ENCODE measurements at places on chromosomes 3 and 15.

- no peak for DNase-seq
These were observed 617.5 kb upstream of the CCDC54 start for GRCh38 chr3:106759731-106760130.

GRCh38 chr3:8938021-8938420 is 25.3 kb downstream of the RAD18 start:
- DNase-seq: no peak

DNA sequence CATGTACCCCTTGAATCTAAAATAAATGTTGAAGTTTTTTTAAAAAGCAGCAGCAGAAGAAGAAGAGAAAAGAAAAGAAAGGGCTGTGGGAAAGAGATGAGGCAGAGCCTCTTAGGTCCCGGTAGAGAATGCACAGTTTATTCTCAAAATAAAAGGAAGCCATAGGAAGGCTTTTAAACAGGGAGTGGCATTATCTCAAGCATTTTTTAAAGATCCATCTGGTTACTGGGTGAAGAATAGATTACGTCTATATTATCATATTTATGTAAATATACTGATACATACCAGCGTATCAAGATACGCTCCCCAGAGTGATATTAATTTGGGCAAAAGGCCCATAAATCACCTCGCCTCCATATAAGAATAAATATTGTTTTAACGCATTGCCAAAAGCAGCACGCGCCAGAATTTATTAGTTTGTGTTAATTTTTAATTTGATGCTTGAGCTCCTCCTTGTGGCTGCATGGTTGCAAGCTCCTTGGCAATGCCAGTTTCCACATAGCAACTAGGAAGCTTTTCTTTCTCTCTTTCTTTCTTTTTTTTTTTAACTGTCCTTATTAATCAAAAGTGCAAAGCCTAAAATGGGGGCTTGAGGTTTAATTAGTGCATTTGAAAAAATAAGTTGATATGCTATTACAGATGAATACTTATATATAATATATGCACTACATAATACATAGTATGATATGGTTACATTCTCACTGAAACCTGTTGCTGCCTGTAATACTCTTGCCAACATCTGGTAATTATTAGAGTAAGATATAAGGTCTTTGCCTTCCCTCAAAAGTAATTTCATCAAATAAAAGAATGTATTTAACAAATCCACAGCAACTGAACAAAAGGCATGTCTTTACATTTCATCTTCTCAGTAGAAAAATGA is 242.8 kb upstream of the UBE2E2 start:
- peak; percentile 3 for DNase-seq

DNA sequence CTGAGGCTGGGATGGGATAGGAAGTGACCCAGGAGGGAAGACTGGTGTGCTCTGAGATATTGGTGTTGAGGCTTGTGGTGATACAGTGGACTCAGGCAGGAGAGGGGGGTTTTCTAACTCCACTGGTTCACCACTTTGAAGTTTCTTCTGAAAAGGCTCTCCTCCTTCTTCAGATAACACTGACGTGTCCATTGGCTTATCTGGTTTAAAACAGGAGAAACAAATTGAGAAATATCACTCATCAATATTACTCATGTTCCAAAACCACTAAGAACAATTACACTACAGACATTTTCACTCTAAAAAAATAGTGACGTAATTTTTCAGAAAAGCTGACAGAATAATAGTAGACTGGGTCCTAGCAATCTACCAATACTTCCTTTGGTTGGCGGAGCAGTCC is 23.1 kb downstream of the TP53BP1 start:
- DNase-seq: no peak

- no peak for DNase-seq
These were observed 407.1 kb downstream of the LSAMP start for GRCh38 chr3:116037954-116038911.

DNA sequence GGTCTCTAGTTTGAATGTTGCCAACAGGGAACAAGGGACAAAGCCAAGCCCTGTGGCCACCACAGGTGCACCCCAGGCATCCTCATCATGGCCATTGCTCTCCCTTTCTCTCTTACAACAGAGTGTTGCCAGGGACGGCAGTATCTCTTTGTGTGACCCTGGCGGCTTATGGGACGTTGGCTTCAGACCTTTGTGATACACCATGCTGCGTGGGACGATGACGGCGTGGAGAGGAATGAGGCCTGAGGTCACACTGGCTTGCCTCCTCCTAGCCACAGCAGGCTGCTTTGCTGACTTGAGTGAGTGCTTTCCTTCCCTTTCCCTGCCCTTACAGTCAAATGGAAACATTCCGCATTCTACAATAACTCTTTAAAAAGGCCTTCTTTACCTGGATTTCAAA is 38.2 kb downstream of the BOC start:
- DNase-seq: no peak

All from activated T-cell treated with anti-CD3 and anti-CD28 coated beads, Interleukin-2, amount 50 U/mL, for 72 hours (primary cell).